T-helper 17 cell (primary cell): ENCODE measurements at places on chromosomes 5 and 9. TPM values are rescaled to one million over a fixed set of nuclear protein-coding genes. Genes with fewer than 3 reads are reported as not detected.

The FOXD4L5 gene
- total RNA-seq: 0.13 TPM

The MARCHF3 gene
- 6.6 TPM for total RNA-seq

The PTPN3 gene
- not detected for total RNA-seq

The GRM6 gene
- not detected for total RNA-seq

The FST gene
- total RNA-seq: not detected

The FCHSD1 gene
- total RNA-seq: 82.2 TPM

The SH3PXD2B gene
- 0.12 TPM for total RNA-seq

The ZNG1A gene
- 24.4 TPM for total RNA-seq

The MYMK gene
- not detected for total RNA-seq

The DDX4 gene
- not detected for total RNA-seq

The CNTRL gene
- total RNA-seq: 81.1 TPM

The TAS2R1 gene
- not detected for total RNA-seq

The HNRNPH1 gene
- total RNA-seq: 1,994 TPM

The IL31RA gene
- not detected for total RNA-seq

DNA sequence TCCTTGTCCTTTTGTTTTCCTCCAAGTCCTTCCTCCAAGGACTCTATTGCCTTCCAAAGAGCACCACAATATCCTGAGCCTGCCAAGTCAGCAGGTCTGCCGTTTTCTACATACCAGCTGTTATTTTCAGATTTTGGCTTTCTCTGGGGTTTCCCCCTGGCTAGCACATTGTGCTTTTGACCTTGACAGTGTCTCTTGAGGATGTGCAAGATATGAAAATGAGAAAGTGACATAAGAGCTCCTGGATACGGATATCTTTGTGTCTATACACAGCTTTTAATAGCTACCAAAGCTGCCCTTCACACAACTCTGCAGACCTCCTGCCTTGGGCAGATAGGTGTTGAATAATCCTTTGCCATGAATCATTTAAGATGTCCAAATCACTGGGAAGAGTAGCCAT, 67.0 kb downstream of the HAPLN1 start:
- no peak for DNase-seq

GRCh38 chr9:2362150-2362549, 259.4 kb upstream of the VLDLR start:
- no peak for DNase-seq

DNA sequence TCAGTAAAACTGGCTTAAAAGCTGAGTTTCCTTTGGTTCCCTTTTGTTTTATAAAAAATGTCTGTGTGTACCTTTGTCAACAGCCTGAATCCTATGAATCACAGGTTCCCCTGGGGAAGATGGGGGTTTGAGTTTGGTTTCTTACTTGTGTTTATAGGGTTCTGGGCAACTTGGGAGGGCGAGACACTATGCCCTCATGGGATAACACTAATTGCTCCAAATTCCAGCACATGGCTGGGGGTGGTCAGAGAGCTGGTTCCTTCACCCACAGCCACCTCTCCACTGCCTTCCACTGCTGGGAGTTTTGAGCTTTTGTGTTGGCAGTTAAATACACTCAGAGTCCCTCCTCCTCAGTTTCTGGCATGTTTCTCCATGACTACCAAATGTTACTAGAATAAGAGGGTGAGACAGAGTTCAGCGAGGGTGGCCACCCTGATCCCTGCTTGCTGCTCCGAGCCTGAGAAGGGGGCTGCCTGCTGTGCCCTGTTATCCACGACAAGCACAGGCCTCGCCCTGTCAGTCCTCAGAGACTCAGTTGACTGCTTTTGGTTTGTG, 83.0 kb upstream of the EPB41L4B start:
- no peak for DNase-seq

GRCh38 chr9:17134396-17135294, at the start of gene CNTLN:
Gene CNTLN (plus strand): TSS chr9:17135040. CDS start chr9:17135066, 26 bp downstream.
- no peak for DNase-seq

GRCh38 chr9:36597412-36598178, 24.9 kb downstream of the MELK start:
- DNase-seq: no peak

DNA sequence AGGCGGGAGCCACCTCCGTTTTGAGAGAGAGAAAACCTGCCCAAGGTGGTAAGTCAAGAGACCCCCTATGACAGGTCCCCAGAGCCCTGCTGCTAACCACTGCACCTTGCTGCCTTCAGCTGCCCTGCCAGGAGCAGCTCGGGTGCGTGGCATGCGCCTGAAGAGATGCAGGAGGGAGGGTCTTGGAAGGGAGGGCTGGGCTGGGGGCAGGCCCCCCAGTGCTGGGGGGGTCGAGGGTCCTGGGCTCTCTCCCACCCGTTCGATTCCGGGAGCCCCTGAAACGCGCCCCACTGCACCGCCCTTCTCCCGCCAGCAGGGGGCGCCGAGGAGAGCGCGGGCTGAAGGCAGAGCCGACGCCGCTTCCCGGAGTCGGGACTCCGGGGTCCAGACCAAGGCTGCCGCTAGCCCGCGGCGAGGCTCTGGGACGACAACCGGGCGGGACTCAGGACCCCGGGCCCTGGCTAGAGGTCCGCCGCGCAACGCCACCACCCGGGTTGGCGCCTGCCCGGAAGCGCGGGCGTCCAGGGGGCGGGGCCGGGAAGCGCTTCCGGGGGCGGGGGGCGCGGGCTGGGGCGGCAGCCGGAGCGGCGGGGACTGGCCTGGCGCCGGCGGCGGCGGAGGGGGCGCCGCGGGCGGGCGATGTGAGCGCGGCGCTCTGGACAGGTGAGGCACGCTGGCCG, at the start of gene ZBTB34:
Gene ZBTB34 (plus strand): TSS at position 563 of the 680 bp plus-strand sequence. CDS start 18,761 bp downstream, outside the sequence.
- DNase-seq: peak; percentile 74

DNA sequence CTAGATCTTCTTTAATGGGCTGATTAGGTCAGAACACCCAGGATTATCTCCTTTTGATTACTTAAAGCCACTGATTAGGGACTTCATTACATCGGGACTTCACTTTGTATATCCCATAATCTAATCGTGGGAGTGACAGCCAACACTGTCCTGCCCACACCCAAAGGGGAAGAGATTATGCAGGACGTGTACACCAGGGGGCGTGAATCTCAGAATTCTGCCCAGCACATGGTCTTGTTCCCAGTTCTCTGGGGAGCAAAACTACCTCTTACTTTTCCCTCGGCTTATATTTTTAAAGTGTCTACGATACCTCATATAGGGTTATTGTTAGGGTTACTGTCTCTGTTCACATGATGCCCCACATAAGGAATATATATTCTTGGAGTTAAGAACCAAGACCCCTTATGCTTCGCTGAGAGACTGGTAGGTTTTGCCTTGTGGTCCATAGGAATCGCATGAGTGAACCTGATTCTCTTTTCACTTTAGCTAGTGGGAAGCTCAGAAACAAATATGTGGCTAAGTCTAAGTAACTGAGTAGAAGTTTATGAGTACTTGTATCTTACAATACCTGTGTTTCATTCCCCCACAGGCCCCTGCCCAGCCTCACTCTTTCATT, 192.7 kb downstream of the GNA14 start:
- DNase-seq: no peak

- peak; percentile 48 for DNase-seq
Observed at GRCh38 chr9:134641173-134641989, at the start of gene COL5A1. Gene COL5A1 (plus strand): TSS chr9:134641803. CDS start chr9:134642188, 385 bp downstream.

DNA sequence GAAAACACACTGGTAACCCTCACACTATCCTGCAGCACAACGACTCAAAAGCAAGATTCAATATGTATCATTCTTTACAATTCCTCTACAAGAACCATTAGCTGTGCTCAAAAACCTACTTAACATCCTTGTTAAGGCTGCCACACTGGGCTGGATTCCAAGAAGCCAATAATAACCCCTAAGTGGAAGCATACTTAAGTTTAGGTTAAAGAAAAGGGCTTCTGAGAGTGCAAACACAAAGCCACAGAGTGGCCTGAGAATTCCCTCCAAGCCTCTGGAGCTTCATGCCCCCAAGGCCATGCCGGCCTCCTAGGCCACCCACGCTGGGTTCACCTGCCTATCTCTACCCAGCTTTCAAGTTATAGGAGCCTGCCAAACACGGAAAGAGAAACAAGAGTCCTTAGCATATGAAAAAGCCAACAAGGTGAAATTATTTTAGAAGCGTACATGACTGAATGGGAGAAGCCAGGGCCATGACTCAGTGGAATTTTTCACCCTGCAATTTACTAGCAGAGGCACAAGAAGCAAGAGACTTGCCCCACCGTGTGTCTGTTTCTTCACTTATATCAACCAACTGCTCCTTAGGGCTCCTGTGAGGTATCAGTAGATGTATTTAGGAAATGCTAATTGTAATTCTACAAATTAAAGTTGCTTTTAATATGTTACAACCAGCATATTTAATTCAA, 293.0 kb downstream of the SPOCK1 start:
- DNase-seq: no peak

DNA sequence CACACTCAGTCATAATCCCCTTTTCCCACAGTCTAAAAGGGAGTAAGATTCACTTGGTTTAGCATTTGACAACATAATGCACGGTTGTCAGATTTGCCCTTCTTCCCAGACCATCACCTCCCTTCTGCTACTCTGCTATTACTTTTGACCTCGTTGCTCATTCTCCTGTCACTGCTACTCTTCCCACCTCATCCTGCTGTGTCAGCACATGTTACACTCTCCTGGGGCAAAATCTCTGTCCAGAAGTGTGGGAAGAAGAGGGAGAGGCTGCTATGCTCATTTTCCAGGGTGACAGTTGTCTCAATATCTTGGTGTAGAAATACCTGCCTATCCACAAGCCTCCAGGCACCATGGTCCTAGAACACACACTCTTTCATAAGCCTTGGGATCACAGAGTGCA, 449.9 kb upstream of the PIK3R1 start:
- no peak for DNase-seq

DNA sequence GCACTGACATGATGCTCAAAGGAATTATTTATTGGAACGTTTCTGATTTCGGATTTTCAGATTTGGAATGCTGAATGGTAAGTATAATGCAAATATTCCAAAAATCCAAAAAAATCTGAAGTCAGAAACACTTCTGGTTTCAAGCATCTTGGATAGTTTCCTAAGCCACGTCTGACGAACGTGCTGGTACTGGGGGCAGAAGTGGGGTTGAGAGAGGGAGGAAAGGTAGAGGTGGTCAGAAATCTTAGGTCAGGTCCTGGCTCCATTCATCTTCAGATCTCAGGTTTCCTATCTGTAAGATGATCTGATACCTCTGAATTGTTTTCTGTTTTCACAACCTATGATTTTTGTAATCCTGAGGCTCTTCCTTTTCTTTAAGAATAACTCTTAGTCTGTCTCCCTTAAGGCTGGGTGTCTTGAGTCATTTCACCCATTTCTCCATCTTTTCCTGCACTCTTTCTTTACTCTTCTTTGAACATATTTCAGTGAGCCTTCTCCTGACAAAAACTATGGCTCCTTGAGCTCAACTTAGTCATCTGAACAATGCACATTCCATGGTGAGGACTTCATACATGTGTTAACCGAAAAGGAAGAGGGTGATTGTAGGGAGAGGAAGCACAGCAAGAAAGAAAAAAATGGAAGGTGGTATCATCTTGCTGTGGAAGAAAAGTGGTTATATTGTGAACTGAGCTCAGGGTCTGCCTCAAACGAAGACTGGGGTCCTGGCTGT, 3.3 kb downstream of the SGCD start:
- no peak for DNase-seq

- DNase-seq: no peak
Observed at GRCh38 chr9:73806876-73807275, 655.2 kb downstream of the ANXA1 start.

DNA sequence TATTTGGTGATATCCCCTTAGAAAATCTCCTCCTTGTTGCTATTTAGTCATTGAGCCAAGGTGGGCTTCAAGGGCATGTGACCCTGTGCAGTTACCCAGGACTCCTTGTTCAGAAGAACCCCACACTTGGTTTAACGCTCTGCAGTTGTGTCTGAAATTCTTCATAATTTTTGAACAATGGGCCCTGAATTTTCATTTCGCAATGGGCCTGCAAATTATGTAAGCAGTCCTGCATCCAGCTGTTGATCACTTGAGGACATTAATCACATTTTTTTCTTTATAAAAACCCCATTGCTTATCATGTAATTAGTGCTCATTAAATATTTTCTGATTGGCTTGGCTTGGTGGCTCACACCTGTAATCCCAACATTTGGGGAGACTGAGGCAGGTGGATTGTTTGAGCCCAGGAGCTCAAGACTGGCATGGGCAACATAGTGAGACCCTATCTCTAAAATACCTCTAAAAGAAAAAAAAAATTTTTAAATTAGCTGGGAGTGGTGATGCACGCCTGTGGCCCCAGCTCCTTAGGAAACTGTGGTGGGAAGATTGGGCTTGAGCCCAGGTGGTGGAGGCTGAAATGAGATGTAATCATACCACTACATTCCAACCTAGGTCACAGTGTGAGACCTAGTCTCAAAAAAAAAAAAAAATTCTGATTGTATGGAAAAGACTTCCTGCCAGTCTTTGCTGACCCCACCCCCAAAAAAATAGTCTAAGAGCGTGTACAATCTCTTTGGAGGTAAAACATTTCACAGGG, 194.2 kb upstream of the HAPLN1 start:
- DNase-seq: no peak

DNA sequence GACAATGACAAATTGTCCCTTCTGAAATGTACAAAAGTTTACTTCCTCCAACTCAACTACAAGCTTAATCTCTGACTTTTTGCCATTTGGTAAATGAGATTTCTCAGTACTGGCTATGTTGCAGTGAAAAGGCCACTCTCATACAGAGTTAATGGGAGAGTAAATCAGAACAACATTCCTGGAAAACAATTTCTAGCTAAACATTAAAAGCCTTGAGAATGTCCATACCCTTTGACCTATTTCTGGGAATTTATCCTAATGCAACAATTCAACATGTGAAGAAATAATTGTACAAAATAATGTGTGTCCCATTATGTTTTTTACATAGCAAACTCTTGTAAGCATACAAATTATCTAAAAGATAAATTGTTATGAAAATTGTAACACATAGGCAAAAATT, 56.3 kb upstream of the SPEF2 start:
- no peak for DNase-seq

GRCh38 chr9:95307538-95307937, 10.0 kb downstream of the FANCC start:
- DNase-seq: no peak

DNA sequence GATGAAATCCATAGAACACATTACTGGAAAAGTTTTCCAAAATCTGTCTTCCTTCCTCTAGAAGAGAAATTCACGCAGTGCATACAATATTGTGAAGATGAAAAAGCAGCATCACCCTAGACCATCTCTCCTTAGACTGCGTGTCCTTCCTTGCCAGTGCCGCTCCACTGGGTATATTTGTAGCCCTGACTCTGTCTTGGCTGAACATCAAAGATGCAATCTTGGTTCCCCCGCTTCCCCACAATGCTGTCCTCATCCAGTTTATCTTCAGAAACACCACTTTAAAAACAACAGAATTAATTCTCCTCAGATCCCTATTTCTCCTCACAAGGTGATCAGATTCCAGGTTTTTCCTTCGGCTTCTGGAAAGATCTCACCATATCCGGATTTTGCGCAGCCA, 53.9 kb downstream of the ROR2 start:
- DNase-seq: no peak

GRCh38 chr9:91221332-91221731, 140.4 kb downstream of the AUH start:
- no peak for DNase-seq

DNA sequence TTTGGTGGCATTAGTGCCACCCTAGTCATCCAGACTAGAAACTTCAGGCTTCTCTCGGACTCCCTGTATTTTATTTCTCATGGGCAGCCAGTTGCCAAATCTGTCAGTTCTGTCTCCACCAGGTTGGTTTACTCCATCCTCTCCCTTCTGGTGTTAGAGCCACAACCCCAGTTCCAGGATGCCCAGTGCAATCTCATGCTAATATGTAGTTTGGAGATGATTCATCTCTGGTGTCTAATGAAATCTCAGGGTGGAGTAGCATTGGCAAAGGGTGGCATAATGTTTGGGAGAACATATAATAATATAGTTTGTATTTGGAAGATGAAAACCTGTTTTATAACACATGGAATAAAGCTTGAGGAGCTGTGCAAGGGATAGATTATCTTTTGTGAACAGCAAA, 30.2 kb downstream of the SLC46A2 start:
- no peak for DNase-seq
